ENCODE measurements at places on chromosomes 16 and 17. TPM values are rescaled to one million over a fixed set of nuclear protein-coding genes. Genes with fewer than 3 reads are reported as not detected.

The CCDC144A gene
- 1.2 TPM for polyA plus RNA-seq

The ZG16 gene
- not detected for polyA plus RNA-seq

The DPH1 gene
- 36.0 TPM for polyA plus RNA-seq

The NTN1 gene
- 1.5 TPM for polyA plus RNA-seq

The TBC1D3I gene
- polyA plus RNA-seq, result not detected

The RASL10B gene
- 12.9 TPM for polyA plus RNA-seq

The ARL2BP gene
- 78.3 TPM for polyA plus RNA-seq

The AOC3 gene
- 4.8 TPM for polyA plus RNA-seq

The CACNG4 gene
- 2.9 TPM for polyA plus RNA-seq

The IRF8 gene
- polyA plus RNA-seq, result 7.2 TPM

The GUCY2D gene
- polyA plus RNA-seq, result 0.28 TPM

The BICDL2 gene
- 1.5 TPM for polyA plus RNA-seq

The LGALS9B gene
- polyA plus RNA-seq, result not detected

The NECAB2 gene
- polyA plus RNA-seq, result 1.6 TPM

The NOD2 gene
- 0.32 TPM for polyA plus RNA-seq

The LMF1 gene
- polyA plus RNA-seq, result 16.3 TPM

The LDHD gene
- 4.9 TPM for polyA plus RNA-seq

The TBC1D3G gene
- not detected for polyA plus RNA-seq

The PRR35 gene
- polyA plus RNA-seq, result 7.4 TPM

The ZP2 gene
- 0.17 TPM for polyA plus RNA-seq

The MRPL27 gene
- polyA plus RNA-seq, result 70.7 TPM

Measured in right renal cortex interstitium (tissue), 3 donors.